Activated CD4-positive, alpha-beta memory T cell treated with anti-CD3 and anti-CD28 coated beads, Interleukin-2, amount 10 ng/mL, durations not matched to agents 7 days and 5 days (primary cell): ENCODE measurements at places on chromosomes 13 and 19. TPM values are rescaled to one million over a fixed set of nuclear protein-coding genes. Genes with fewer than 3 reads are reported as not detected.

Gene STK11
- total RNA-seq = 84.2 TPM

Gene COX6B1
- total RNA-seq = 440 TPM

Gene KIR3DL2
- total RNA-seq = 1.1 TPM

Gene MAU2
- total RNA-seq = 68.8 TPM

Gene C13orf46
- total RNA-seq = 2.5 TPM

Gene VSTM2B
- total RNA-seq = not detected

Gene OR7D2
- 0.08 TPM for total RNA-seq

Gene KLK2
- total RNA-seq = 0.35 TPM

Gene TTYH1
- 0.68 TPM for total RNA-seq

Gene ETV2
- total RNA-seq = 0.96 TPM

Gene RAVER1
- 62.1 TPM for total RNA-seq
